ENCODE measurements at places on chromosomes 2 and 18.

DNA sequence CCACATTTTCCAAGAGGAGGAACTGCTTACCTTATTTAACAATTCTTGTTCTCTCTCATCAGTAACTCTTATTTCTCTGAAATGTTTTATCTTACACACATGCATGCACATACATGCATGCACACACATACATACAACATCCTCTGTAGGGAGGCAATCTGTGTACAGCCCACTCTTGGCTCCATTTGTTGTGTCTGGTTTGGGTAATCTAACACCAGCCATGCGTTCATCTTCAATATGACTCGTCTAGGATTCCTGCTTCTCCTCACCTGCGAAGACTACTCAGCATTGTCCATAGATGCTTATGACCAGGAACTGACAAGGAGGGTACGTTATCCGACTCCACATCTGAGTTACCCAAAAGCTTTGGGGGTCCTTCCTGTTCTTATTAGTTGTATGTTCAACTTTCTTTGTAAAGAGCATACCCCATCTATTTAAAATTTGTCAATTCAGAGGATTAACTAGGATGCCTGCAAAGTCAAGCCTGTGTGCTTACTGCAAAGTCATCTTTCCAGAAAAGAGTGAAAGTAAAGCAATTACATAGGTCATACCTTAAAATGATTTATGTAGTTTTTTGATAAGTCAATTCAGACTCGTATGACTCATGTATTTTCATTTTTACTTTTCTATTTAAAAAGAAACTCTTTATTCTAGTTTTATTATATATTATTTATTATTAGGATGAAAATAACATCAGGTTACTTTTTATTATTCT lies 18.2 kb downstream of the LYPD6B start:
- DNase-seq: no peak

- no peak for DNase-seq
Measured at GRCh38 chr2:134462275-134462674, 208.4 kb downstream of the MGAT5 start.

- DNase-seq: no peak
Measured at GRCh38 chr18:58591286-58591685, 37.6 kb downstream of the ALPK2 start.

DNA sequence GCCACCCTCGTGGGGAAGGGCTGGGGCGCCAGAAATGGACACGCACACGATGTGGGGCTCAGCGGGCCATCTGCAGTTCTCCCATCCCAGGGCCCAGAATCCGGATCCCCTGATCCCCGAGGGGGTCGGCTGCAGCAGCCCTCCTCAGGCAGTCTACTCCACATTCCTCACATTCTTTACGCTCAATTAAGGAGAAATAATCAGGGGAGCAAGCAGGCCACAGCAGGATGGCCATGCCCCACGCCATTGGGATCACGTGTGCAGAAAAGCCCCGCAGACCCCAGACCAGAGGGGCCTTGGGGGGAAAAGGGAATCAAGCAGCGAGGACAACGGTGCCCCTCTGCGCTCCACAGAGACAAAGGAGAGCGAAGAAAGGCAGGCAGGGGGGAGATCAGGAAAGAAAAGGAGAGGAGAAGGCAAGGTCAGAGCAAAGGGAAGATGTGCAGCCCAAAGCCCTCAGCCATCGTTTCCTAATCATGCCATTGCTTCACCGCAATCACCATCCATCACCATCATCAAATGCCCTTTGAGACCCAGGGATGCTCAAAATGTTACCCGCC lies 17.5 kb upstream of the PKDCC start:
- no peak for DNase-seq

GRCh38 chr2:48968011-48968410 lies 186.3 kb downstream of the FSHR start:
- no peak for DNase-seq

DNA sequence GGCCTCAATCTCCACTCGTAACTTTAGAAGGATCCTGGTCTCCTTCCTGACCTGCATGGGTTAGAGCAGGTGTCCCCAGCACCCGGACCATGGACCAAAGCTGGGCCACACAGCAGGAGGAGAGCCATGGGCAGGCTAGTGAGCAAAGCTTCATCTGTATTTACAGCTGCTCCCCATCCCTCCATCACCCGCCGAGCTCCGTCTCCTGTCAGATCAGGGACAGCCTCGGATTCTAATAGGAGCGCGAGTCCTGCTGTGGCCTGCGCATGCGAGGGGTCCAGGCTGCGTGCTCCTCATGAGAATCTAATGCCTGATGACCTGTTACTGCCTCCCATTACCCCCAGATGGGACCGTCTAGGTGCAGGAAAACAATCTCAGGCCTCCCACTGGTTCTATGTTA lies 297.7 kb upstream of the SALL3 start:
- DNase-seq: no peak

DNA sequence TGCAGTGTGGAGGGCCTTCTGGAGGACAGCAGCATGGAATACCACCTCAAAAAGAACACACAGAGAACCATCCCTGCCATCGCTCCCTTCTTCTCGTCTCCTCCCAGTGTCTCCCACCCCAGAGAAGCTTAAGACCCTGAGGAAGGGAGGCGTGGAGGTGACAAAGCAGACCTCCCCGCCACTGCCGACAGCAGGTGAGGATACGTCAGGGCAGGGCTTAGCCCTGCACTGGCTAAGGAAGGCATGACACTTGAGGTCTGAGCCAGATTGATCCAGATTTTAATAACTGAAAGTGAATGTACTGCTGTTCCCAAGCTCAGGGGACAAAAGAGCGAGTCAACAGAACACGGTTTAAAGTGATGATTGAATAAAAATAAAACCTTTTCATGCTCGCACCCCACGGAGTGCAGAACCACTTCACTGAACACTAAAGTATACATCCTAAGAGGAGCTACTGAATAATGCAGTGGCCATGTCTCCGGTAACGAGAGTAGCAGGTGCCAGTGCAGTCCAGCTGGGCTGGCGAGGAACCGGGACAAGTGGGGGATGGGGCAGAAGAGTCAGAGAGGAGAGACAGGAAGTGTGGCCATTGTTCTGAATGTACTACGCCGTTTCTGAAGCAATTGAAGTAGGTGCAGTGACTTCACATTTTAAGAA lies 391.0 kb downstream of the CDH2 start:
- no peak for DNase-seq

- no peak for DNase-seq
Measured at GRCh38 chr2:9782197-9782719, 61.0 kb upstream of the TAF1B start.

DNA sequence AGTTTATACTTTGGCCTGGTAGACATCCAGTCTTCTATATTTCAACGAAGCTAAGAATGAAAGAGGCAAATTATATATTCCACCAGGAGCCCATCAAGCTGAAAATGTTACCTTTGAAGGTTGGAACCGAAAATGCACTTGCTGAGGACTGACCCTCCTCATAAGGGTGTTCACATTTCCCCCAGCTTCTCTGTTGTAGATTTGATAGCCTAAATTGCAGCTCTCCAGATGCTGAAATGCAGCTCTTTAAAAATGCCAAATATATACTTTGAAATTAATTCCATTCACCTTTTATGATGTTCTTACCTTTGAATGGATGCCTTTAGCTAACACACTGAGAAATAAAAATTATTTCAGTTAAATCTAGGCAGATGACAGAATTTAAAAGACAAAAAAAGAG lies 1.8 kb upstream of the FIGN start:
- DNase-seq: no peak

DNA sequence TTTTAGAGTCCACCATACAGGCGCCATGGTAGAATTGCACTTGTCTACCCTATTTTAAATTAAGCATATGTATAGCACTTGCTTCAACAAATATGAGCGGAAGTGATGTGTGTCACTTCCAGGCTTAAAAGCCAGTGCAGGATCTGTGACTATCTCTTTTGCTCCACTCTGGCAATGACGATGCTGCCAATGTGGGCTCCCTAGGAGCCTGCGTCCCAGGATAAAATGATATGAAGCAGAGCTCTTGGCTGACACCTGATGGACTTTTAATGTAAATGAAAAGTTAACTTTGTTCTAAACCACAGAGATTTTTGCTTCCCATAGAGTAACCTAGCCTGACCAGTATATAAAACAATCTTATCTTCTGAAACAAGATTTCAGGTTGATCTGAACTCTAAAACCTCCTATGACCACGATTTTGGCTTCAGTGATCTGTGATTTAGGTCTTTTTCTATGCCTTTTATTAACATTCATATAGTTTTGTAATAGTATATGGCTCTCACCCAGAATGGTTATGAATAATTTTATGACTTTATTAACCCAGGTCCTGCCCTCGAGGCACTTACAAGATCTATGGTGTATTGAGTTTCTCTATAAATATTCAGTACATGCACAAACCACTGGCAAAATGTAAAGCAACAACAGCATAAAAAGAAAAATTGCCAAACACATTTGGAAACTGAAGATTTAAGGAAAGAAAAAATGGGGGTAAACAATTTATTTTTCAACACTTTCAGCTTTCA lies 422.5 kb upstream of the PIK3C3 start:
- no peak for DNase-seq

GRCh38 chr2:207475546-207475945 lies 54.2 kb upstream of the CREB1 start:
- DNase-seq: no peak

DNA sequence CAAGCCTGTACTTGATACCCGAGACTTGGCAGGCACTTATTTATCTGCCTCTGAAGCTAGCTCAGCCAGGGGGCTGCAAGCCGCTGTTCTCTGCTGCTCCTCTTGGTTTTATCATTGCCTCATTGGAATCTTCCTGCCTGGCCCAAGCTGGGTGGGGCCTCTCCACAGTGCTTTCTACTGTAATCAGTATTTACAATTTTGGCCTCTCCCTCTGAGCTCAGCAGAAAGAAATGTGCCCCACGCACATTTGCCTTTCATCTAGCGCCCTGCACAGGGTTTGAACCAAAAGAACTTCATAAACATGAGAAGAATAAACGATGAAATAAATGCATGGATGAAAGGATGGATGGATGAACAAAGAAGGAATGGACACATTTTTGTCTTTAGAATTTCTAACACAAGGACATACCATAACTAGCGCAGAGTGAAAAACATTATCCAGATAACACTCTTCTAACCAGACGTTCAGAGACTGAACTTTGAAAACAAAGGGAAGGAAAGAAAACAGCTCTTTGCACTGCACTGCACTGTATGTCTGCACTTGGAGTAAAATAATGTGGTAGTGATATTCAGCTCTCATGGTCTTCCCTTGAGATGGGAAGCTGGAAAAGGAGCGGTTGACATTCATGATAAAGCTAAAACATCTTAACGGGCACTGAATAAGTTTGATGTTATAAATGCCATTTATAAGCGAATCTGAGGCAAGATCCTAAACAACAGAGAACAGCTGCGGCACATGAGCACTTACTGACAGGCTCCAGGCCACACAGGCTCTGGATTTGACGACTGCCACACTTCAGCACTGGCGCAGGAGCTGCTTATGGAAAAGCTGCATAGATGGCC lies 86.8 kb upstream of the SP3 start:
- DNase-seq: no peak

DNA sequence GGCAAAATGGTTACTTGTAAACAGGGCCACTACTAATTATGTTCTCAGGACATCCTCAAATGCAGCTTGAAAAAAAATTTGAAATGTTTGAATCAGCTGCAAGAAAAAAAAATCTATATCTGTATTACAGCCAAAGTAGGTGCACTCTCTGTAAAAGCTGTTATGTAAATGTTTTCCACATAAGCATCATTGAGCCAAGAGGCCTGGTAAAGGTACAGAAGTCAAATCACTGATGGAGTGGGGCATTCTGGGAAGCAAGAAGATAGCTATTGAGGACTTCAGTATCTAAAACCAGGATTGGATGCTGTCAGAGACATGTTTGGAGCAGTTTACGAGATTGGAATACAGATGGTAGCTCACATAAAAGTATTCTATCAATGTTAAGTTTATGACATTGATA lies 80.3 kb downstream of the MAPRE2 start:
- no peak for DNase-seq
